Chondrocyte (in vitro differentiated cells): ENCODE measurements at places on chromosomes 2 and 18. TPM values are rescaled to one million over a fixed set of nuclear protein-coding genes. Genes with fewer than 3 reads are reported as not detected.

TEX51 gene
- total RNA-seq = not detected in 3 replicates

ACKR3 gene
- total RNA-seq = 56.6 to 68.8 TPM (median 57.6 TPM) in 3 replicates

MLPH gene
- 3.7 to 6.1 TPM (median 5.6 TPM) in 3 replicates for total RNA-seq

TRABD2A gene
- 0.37 to 1.2 TPM (median 0.82 TPM) in 3 replicates for total RNA-seq

MYCN gene
- total RNA-seq = 0.17 to 0.34 TPM in 2 of 3 replicates, not detected in the other

SMYD1 gene
- total RNA-seq = not detected in 3 replicates

KCNE4 gene
- 7.4 to 23.2 TPM (median 22.3 TPM) in 3 replicates for total RNA-seq

SPATA3 gene
- not detected in 3 replicates for total RNA-seq

DNA sequence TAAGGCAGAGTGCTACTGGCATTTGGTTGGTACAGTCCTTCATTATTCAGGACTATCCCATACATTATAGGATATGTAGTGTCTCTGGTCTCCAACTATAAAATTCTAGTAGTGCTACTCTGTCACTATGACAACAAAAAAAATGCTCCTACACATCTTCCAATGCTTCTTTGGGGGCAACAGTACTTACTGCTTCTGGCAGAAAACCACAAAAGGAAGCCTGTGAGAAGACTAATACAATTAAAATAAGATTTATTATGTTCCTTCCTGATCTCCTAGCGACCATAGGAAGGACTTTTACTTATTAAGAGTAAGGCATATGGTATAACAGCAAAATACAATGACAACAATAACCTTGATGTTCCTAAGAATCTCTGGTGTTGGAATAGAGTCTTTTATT, 48.4 kb upstream of the CPO start:
- H3K4me1 ChIP-seq = no peaks in the 10 kb centered on the region
- peaks cover 5% of the 10 kb centered on the region for H3K36me3 ChIP-seq
- no peak for DNase-seq
- no peak overlapping the region for H3K27ac ChIP-seq
- H3K4me3 ChIP-seq = no peak overlapping the region

DNA sequence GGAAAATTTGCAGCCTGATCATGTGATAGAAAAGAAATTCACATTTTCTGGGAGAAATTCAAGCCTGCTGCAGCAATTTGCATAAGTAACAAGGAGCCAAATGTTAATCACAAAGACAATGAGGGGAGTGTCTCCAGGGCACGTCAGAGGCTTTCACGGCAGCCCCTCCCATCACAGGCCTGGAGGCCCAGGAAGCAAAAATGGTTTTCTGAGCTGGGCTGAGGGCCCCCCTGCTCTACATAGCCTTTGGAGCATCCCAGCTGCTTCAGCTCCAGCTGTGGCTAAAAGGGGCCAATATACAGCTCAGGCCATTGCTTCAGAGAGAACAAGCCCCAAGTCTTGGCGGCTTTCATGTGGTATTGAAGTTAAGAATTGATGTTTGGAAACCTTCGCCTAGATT, 445.3 kb upstream of the ZEB2 start:
- no peak overlapping the region for H3K27ac ChIP-seq
- H3K36me3 ChIP-seq = peaks cover 6% of the 10 kb centered on the region
- H3K4me3 ChIP-seq = no peak overlapping the region

DNA sequence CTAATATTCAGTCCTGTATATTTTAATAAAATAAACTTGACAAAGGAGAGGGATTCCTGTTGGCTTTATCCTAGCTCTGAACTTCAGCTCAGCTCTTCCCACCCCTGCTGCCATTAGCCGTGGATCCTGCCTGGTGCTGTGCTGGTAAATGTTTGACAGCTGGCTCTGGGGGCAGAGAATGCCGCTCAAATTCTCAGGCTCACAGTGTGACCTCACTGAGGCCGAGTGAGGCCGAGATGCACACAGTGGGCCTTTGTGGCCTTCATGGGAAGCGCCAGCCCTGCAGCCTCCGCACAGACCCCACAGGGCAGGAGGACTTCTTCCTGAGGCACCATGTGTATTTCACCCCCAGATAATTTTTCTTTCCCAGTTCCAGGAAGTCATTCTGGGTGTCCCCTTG, 16.5 kb upstream of the FAHD2A start:
- peaks cover 9% of the 10 kb centered on the region for H3K4me1 ChIP-seq
- H3K4me3 ChIP-seq = no peak overlapping the region
- H3K27ac ChIP-seq = no peak overlapping the region
- DNase-seq = no peak
- H3K27me3 ChIP-seq = peaks cover 7% of the 10 kb centered on the region
- H3K36me3 ChIP-seq = no peaks in the 10 kb centered on the region

DNA sequence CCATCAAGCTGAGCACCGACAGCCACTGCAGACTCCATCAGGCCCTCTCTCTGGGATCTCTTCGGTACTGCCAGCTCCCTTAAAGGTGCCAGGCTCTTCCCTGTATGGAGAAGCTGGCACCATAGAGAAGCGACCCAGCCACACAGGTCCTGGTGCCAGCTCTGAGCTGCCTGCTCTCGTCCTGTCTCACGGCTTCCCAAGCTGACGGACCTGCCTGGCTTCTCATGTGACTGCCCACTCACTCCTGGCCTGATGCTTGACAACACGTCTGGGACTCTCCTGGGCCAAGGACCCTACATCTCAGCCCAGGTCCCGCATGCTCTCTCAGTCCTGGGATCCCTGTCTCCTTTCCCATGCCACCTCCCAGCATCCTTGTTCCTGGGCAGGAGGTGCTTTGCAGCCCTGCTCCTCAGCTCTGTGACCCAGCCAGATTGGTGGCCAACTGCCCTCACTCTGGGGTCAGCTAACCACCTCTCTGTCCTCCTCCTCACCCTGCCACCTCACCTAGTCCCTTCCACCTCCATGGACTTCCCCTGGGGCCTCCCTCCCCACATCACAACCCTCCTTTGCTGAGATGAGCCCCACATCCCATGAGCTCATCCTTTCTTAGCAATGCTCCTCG, 12.5 kb upstream of the ATOH8 start:
- peaks cover 13% of the 10 kb centered on the region for H3K27me3 ChIP-seq
- peaks cover 49% of the 10 kb centered on the region for H3K4me1 ChIP-seq
- no peak for DNase-seq
- no peak overlapping the region for H3K4me3 ChIP-seq
- H3K27ac ChIP-seq = peak overlapping the region; percentile 93

DNA sequence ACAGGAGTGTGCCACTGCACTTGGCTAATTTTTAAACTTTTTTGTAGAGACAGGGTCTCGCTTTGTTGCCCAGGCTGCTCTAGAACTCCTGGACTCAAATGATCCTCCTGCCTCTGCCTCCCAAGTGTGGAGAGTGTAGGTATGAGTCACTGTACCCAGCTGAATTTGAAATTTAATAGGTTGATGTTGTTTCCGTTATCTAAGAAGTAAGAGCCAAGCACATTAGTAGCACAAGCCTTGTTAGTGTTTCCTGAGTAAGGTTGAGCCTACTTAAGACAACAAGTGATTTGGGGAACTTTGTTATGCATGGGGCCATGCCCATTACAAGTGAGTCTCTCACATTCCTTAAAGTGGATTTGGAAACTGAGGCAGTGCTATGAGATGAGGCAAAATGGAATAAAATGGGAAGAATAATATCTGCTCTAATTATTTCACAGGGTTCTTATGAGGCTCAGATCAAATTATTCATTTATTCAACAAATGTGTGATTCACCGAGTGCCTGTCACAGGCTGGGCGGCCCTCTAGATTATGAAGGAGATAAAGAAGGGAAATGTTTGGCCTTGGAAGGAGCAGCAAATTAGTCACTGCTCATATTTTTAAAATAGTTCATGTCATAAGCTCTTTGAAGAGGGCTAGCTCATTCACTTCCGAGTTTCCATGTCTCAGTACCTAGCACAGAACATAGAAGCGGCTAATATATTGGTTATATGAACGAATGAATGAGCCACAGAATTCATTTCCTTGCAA, 217.2 kb downstream of the LDLRAD4 start:
- no peak overlapping the region for H3K4me3 ChIP-seq
- H3K4me1 ChIP-seq = peaks cover 75% of the 10 kb centered on the region
- DNase-seq = no peak
- no peaks in the 10 kb centered on the region for H3K36me3 ChIP-seq
- no peaks in the 10 kb centered on the region for H3K27me3 ChIP-seq

GRCh38 chr18:78393086-78393862, 586.3 kb upstream of the SALL3 start:
- H3K36me3 ChIP-seq = no peaks in the 10 kb centered on the region
- no peak for DNase-seq
- H3K27ac ChIP-seq = no peak overlapping the region
- H3K27me3 ChIP-seq = no peaks in the 10 kb centered on the region
- no peak overlapping the region for H3K4me3 ChIP-seq
- H3K4me1 ChIP-seq = no peaks in the 10 kb centered on the region

- no peaks in the 10 kb centered on the region for H3K27me3 ChIP-seq
- no peaks in the 10 kb centered on the region for H3K4me1 ChIP-seq
- no peak overlapping the region for H3K4me3 ChIP-seq
- no peak for DNase-seq
- H3K36me3 ChIP-seq = no peaks in the 10 kb centered on the region
These were observed 522.6 kb downstream of the CMPK2 start for GRCh38 chr2:6343076-6343475.

- H3K36me3 ChIP-seq = peaks cover 18% of the 10 kb centered on the region
- peak overlapping the region; percentile 77 for H3K27ac ChIP-seq
- no peak for DNase-seq
- H3K4me1 ChIP-seq = peaks cover 36% of the 10 kb centered on the region
These were observed 58.2 kb downstream of the COPS8 start for GRCh38 chr2:237143676-237144440.

GRCh38 chr18:12694032-12694431, 8.5 kb downstream of the CEP76 start:
- DNase-seq = no peak
- H3K27ac ChIP-seq = no peak overlapping the region
- H3K36me3 ChIP-seq = peaks cover 8% of the 10 kb centered on the region
- H3K27me3 ChIP-seq = no peaks in the 10 kb centered on the region
- no peaks in the 10 kb centered on the region for H3K4me1 ChIP-seq
- no peak overlapping the region for H3K4me3 ChIP-seq

DNA sequence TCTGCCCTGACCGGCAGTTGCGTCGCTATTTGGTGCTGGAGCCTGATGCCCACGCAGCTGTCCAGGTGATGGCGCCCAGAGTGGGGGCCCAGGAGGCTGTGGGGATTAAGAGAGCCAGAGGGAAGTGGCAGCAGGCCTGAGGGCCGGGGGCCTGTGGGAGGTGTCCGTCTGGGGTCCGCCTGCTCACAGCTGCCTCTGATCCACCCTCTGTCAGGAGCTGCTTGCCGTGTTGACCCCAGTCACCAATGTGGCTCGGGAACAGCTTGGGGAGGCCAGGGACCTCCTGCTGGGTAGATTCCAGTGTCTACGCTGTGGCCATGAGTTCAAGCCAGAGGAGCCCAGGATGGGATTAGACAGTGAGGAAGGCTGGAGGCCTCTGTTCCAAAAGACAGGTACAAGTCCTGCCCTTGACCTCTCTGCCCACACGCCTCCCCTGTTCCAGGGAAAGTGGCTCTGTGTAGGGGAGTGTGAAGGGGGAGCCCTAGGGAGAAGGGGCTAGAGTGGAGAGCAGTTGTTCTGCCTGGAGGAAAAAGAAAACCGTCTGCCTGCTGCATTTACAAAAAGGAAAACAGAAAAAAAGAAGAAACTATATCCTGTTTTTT, 11.6 kb downstream of the STK11IP start:
- DNase-seq = no peak
- no peaks in the 10 kb centered on the region for H3K4me1 ChIP-seq
- peaks cover 29% of the 10 kb centered on the region for H3K36me3 ChIP-seq
- no peak overlapping the region for H3K27ac ChIP-seq
- no peaks in the 10 kb centered on the region for H3K27me3 ChIP-seq
- no peak overlapping the region for H3K4me3 ChIP-seq

- no peaks in the 10 kb centered on the region for H3K36me3 ChIP-seq
- H3K27me3 ChIP-seq = no peaks in the 10 kb centered on the region
- no peak for DNase-seq
- no peak overlapping the region for H3K4me3 ChIP-seq
- no peak overlapping the region for H3K27ac ChIP-seq
- peaks cover 20% of the 10 kb centered on the region for H3K4me1 ChIP-seq
These were observed 9.0 kb downstream of the RELCH start for GRCh38 chr18:62196079-62196478.

GRCh38 chr2:129253461-129253812, 726.0 kb upstream of the RAB6C start:
- peaks cover 10% of the 10 kb centered on the region for H3K27me3 ChIP-seq
- DNase-seq = no peak
- H3K36me3 ChIP-seq = peaks cover under 1% of the 10 kb centered on the region
- no peak overlapping the region for H3K27ac ChIP-seq
- no peak overlapping the region for H3K4me3 ChIP-seq

DNA sequence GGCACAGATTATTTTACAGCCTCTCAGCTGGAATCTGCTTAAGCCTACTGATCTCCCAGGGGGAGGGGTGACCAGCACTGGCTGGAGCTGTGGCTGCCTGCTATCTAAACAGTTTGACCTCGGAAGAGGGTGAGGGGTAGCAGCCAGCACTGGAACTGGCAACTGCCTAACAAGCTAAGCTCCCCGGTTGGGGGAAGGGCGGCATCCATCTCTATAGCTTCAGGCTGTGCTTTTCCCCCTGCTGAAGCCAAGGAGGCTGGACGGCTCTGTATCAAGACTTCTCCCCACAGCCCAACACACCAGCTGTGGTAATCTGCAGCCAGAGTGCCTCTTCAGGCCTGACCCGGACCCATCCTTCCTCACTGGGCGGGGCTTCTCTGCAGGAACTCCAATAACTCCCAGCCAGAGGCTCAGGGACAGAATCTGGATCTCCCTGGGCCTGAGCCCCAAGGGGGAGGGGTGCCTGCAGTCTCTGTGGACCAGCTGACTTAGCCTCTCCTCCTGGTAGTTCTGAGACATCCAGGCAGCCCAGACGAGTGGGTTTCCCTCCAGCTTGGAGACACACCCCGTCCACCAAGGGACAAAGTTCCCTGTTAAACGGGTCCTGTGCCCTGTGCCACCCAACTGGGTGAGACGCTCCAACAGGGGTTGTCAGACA, 560.2 kb downstream of the LRP1B start:
- H3K27ac ChIP-seq = no peak overlapping the region
- no peak overlapping the region for H3K4me3 ChIP-seq
- no peak for DNase-seq
- no peaks in the 10 kb centered on the region for H3K36me3 ChIP-seq

DNA sequence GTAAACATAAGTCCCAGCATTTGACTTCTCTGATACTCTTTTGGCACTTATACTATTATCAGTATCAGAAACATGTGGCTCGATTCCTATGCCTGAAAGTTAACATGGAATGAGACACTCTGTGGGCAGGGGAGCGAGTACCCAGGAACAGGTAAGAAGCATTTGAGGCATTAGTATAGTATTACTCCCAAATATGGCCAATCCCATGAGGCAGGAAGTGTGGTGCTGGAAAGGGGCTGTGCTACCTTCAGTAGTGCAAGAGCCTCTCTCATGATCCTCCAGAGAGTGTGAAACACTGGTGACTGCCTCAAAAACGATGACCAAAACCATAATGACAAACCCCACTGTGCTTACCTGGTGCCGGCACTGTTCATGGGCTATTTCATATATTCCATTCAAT, 415.1 kb downstream of the SOX11 start:
- H3K4me3 ChIP-seq = no peak overlapping the region
- no peaks in the 10 kb centered on the region for H3K4me1 ChIP-seq
- no peaks in the 10 kb centered on the region for H3K27me3 ChIP-seq
- no peaks in the 10 kb centered on the region for H3K36me3 ChIP-seq

- peak; percentile 92 for DNase-seq
- H3K36me3 ChIP-seq = peaks cover 5% of the 10 kb centered on the region
- peaks cover 59% of the 10 kb centered on the region for H3K4me1 ChIP-seq
These were observed 2.8 kb downstream of the IRS1 start for GRCh38 chr2:226796840-226797288.
